ENCODE measurements at places on chromosomes 1 and 21. TPM values are rescaled to one million over a fixed set of nuclear protein-coding genes. Genes with fewer than 3 reads are reported as not detected.

Gene PLEKHM2
- total RNA-seq, result 80.4 TPM

GRCh38 chr1:8070381-8070811 lies 44.3 kb upstream of the ERRFI1 start:
- DNase-seq, result no peak

Gene NHLH2
- 0.41 TPM for total RNA-seq

Gene ARHGAP30
- 63.7 TPM for total RNA-seq

All from lower lobe of right lung (tissue), 2 donors.